ENCODE measurements at places on chromosomes 11 and 22.

GRCh38 chr11:112548641-112549040 lies 288.0 kb upstream of the PLET1 start:
- no peaks in the 10 kb centered on the region for H3K4me1 ChIP-seq
- no peak overlapping the region for H3K4me3 ChIP-seq
- no peaks in the 10 kb centered on the region for H3K36me3 ChIP-seq
- H3K27me3 ChIP-seq = peaks cover 4% of the 10 kb centered on the region

- DNase-seq = no peak
- no peak overlapping the region for H3K4me3 ChIP-seq
- peaks cover 41% of the 10 kb centered on the region for H3K27me3 ChIP-seq
- no peak overlapping the region for H3K27ac ChIP-seq
- H3K4me1 ChIP-seq = peaks cover 12% of the 10 kb centered on the region
- H3K36me3 ChIP-seq = peaks cover 3% of the 10 kb centered on the region
These were observed 2.8 kb downstream of the PHF21B start for GRCh38 chr22:45006964-45007390.

DNA sequence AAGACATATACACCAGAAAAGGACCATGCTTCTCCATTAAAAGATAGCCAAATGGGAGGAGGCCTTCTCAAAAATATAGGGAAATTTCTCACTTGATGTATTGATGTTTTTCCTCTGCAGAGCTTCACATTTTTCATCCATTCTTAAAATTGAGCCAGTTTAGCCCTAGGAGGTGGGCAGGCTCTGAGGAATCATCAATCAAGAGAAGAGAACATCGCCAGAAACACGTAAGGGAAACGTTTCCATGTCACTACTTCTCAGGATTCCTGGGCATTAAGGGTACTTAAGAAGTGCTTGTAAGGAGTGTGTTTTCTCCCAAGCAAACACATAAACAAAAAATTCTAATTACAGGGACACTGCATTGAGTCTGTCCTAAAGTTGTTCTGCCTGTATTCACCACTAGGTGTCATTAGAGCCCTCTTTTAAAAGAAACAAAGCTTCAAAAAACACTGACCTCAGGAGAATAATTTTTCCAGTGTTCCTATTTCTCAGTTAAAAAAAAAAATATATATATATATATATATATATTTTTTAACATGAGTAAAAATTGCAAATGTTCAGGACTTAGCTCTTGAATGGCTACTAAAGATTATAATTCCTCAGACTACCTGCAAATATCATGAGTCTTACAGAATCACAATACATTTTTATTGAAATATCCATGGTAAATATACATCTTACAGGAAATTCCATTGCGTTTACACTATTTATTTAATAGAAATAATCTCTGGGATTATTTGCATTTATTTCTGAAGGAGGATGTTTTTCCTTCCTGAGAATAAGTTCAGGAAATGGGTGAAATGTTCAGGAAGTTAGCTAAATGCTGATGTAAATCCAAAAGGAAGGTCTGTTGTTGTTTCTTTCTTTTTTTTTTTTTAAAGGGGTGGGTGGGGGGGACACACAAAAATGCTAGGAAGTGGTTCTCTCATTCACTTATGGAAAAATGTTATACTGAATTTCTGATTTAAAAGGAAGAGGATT lies 16.0 kb downstream of the FZD4 start:
- no peak overlapping the region for H3K27ac ChIP-seq
- no peak for DNase-seq
- H3K4me3 ChIP-seq = no peak overlapping the region
- H3K36me3 ChIP-seq = no peaks in the 10 kb centered on the region

GRCh38 chr11:29243616-29244015 lies 773.2 kb downstream of the KCNA4 start:
- H3K36me3 ChIP-seq = no peaks in the 10 kb centered on the region
- no peak for DNase-seq
- no peak overlapping the region for H3K4me3 ChIP-seq
- no peak overlapping the region for H3K27ac ChIP-seq

- no peak overlapping the region for H3K4me3 ChIP-seq
- no peak overlapping the region for H3K27ac ChIP-seq
- peaks cover 4% of the 10 kb centered on the region for H3K36me3 ChIP-seq
- H3K27me3 ChIP-seq = no peaks in the 10 kb centered on the region
- no peak for DNase-seq
These were observed 12.3 kb downstream of the TOLLIP start for GRCh38 chr11:1297011-1297575.

- no peak for DNase-seq
- H3K27ac ChIP-seq = no peak overlapping the region
- H3K4me1 ChIP-seq = no peaks in the 10 kb centered on the region
- no peaks in the 10 kb centered on the region for H3K36me3 ChIP-seq
- no peak overlapping the region for H3K4me3 ChIP-seq
These were observed 360.3 kb downstream of the TENM4 start for GRCh38 chr11:79080551-79080950.

GRCh38 chr11:102313238-102313940 lies 3.9 kb upstream of the BIRC3 start:
- peaks cover 52% of the 10 kb centered on the region for H3K4me1 ChIP-seq
- peak overlapping the region; percentile 74 for H3K27ac ChIP-seq
- H3K4me3 ChIP-seq = peak overlapping the region; percentile 27
- no peak for DNase-seq
- H3K36me3 ChIP-seq = peaks cover 8% of the 10 kb centered on the region

- H3K4me3 ChIP-seq = no peak overlapping the region
- H3K27ac ChIP-seq = no peak overlapping the region
- no peaks in the 10 kb centered on the region for H3K4me1 ChIP-seq
- peaks cover 26% of the 10 kb centered on the region for H3K27me3 ChIP-seq
- no peaks in the 10 kb centered on the region for H3K36me3 ChIP-seq
These were observed 22.5 kb downstream of the ARHGEF12 start for GRCh38 chr11:120358729-120359128.

- no peaks in the 10 kb centered on the region for H3K4me1 ChIP-seq
- H3K27me3 ChIP-seq = peaks cover 28% of the 10 kb centered on the region
- H3K36me3 ChIP-seq = no peaks in the 10 kb centered on the region
- DNase-seq = no peak
- H3K27ac ChIP-seq = no peak overlapping the region
These were observed 2.5 kb downstream of the PNPLA5 start for GRCh38 chr22:43889201-43889859.

All from activated T-helper 1 cell treated with anti-CD3 and anti-CD28 coated beads, Interleukin-12 subunit alpha, Interleukin-12 subunit beta, Interleukin-2, Interleukin-4 antibody, amounts not matched to agents 30 ng/mL and 10 ng/mL and 1 ng/mL, durations not matched to agents 14 hours and 24 hours and 36 hours (primary cell).